ENCODE measurements at places on chromosomes 1 and 21.

DNA sequence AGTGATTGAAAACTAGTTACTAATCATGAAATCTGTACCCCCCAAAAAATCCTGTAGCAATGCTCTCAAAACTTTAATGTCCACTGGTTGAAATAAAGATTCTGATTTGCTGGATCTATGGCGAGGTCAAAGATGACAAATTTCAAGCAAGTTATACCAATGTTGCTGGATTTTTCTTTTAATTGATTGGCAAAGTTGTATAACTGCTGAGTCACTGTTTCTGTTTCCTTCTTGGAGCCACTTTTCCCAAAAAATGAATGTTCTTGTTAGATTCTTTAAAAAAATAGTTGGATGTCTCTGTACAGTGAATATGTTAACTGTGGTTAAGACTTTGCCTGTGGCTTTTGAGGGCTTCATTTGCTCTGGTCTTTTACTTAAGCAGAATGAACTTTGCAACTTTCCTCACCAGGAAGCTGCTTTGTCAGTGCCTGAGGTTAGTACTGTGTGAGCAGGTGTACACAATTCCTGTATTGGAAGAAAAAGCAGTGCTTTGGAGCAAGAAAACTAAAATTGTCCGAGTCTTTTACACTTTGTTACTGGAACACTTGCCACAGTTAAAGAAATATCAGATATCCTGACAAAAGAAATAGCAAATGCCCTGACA, 1211.9 kb downstream of the MRPL39 start:
- DNase-seq: no peak

GRCh38 chr1:213976665-213977485, 10.9 kb upstream of the PROX1 start:
- DNase-seq: no peak

DNA sequence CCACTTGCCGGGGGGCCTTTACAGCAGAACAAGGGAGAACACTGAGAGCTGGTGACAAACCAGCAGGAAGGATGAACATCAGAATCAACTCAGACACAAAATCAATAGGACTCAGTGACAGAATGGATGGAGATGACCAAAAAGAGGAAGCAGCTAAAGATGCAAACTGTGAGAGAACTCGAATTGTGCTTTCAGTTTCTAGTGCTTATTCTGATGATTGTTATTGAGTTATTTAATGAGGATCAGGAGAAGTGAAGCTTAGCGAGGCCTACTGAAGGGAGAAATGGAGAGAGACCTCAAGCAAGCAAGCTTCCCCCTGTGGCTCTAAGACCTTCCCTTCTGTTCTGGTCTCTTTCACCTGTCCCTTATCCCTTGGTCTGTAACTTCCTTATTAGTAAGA, 30.3 kb upstream of the TMEM125 start:
- DNase-seq: no peak

GRCh38 chr21:29074007-29074376, 544 bp upstream of the CCT8 start:
- no peak for DNase-seq

DNA sequence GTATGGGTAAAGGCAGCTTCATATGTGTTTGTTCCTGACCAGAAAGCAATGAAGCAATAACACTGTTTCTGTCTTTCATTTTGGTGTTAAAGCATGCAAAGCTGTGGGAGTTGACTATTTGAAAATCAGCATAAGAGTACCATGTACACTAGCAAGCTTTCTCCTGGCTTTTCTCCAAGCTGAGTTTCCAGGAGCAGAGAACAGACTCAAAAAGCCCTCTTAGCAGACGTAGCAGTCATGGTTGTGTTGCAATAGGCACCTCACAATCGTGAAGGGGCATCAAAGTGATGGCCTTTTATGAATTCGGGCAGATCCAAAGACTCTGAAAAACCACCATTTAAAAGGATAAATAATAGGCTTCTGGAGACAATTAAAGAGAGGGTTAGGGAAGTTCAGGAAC, 159.7 kb downstream of the PTGER3 start:
- no peak for DNase-seq

- no peak for DNase-seq
Measured at GRCh38 chr1:233061265-233061664, 110.9 kb downstream of the NTPCR start.

- DNase-seq: no peak
Measured at GRCh38 chr1:151759241-151759640, 4.1 kb downstream of the MRPL9 start.

DNA sequence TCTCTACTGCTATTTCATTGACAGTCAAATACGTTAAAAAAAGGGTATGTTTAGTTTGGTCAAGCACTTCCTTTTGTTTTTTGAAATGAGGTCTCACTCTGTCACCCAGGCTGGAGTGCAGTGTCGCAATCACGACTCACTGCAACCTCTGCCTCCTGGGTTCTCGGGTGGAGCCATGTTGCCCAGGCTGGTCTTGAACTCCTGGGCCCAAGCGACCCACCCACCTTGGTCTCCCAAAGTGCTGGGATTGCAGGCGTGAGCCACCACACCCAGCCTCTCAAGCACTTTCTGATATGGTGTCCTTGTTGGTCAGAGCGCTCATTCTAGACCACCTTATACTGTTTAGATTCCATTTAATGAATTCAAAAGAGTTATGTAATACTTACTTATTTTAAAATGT, 20.9 kb upstream of the RHBDL2 start:
- no peak for DNase-seq

DNA sequence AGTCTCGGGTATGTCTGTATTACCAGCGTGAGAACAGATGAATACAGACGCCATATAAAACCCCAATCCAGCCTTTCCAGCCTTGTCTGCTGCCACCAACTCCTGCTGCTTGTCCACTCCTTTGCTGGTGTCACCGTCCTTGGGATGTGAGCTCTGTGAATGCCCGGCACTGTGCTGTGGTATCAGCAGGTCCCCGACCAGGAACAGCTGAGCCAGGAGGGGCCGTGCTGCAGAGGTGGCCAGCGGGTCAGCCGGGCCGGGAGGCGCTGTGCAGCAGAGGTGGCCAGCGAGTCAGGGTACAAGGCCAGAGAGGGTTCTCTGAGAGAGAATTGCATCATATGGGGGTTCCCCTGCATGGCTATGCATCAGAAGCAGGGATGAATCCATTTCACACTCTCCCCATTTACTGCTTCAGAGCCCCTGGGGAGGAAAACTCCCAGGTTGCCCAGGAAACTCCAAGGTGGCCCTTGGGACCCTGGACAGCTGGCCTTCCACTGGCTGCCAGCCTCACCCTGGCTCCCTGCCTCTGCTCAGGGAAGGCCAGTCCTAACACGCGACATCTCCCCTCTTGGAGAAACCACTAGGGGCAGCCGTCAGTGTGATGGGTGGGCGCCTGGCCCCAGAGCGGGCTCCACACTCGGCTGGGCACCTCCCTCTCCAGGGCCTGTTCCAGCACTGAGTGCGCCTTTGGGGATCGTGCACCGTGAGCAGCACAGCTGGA, 122.4 kb upstream of the COL6A1 start:
- DNase-seq: no peak

DNA sequence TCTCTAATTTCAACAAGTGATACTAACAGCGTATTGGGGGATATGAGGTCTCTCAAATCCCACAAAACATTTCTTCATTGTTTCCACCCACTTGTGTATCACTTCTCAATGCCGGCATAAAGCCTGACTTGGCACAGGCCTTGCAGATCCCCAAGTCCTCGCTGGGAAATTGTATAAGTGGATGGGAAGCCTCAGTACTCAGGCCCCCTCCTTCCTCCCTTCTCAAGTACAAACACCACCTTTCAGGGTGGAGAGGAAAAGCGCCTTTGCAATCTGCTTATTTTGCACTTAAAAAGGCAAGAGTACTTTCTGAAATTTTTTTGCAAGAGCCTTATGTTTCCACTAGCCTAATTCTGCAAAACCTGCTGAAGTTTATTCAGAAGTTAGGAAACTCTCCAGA, 25.8 kb upstream of the KLHDC8A start:
- no peak for DNase-seq

- no peak for DNase-seq
Measured at GRCh38 chr1:24901791-24902470, 28.1 kb downstream of the RUNX3 start.

- no peak for DNase-seq
Measured at GRCh38 chr1:41559331-41559730, 74.8 kb upstream of the EDN2 start.

- no peak for DNase-seq
Measured at GRCh38 chr1:205232945-205233397, 5.2 kb downstream of the TMCC2 start.

DNA sequence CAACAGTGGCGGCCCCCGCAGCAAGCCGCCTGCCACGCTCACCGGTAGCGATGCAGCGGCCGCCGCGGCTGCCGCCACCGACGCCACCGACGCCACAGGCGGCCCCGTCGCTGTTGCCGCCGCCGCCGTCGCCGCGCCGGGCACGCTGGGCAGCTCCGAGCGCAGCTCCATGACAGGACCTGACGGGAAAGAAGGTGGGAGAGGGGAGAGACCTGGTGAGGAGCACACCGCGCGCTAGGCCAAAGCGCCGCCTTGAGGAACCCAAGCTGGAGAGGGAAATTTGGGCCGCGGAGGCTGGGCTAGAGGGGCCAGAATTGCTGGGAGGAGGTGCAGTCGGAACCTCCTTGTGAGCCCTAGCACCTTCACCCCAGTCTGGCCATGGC, 1.9 kb downstream of the DMRTA2 start:
- no peak for DNase-seq

GRCh38 chr1:212629450-212630157, 21.0 kb downstream of the ATF3 start:
- DNase-seq: no peak

Measured in stimulated activated CD8-positive, alpha-beta memory T cell treated with anti-CD3 and anti-CD28 coated beads, Interleukin-4, amount 100 ng/mL, for 24 hours (primary cell).